ENCODE measurements at places on chromosomes 3 and 15.

DNA sequence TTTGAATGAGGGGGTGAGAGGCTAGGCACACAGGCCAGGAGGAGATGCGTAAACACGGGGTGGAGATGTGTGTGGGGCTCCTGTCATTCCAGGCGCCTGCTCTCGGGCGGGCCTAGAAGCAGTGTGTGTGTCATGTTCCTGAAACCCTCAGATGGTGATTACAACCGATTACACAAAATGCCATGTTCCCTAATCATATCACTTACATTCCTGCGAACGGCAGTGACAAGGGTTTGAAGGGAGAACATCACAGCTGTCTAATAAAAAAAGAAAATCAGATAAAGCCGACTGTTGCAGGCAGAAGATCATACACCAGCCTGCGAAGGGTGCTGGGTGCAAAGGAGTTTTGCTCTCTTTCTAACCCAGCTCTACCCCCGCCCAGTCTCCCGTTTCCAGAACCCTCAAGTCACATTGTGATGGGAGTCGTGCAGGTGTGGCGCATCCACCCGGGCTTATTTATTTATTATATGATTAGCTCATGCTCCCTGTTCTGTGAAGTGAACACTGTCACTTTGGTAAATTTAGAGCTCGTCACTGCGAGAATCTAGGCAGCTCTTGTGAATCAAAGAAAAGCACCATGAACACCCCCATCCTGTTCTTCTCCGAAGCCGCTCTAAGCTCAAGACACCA is 140.3 kb downstream of the NR2F2 start:
- no peak for DNase-seq

GRCh38 chr3:31241533-31241932 is 291.2 kb upstream of the STT3B start:
- no peak for DNase-seq

- DNase-seq, result no peak
These were observed 11.3 kb upstream of the STT3B start for GRCh38 chr3:31521468-31521867.

DNA sequence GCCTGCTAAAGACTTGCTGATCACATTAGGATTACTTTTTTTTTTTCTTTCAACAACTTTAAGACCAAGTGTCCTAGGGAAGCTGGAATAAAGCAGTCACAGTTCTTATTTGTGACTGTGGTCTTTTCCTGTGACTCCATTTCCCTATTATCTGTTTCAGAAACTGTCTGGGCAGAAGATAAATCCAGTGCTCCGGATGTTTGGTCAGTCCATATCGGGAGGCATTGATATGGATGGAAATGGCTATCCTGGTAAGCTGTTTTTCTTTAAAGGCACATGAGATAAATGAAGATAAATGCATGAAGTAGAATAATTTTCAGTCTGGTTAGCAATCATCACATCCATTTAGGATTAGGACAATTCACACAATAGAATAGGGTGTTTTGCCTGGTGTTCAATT is 338.3 kb upstream of the CTDSPL start:
- no peak for DNase-seq

DNA sequence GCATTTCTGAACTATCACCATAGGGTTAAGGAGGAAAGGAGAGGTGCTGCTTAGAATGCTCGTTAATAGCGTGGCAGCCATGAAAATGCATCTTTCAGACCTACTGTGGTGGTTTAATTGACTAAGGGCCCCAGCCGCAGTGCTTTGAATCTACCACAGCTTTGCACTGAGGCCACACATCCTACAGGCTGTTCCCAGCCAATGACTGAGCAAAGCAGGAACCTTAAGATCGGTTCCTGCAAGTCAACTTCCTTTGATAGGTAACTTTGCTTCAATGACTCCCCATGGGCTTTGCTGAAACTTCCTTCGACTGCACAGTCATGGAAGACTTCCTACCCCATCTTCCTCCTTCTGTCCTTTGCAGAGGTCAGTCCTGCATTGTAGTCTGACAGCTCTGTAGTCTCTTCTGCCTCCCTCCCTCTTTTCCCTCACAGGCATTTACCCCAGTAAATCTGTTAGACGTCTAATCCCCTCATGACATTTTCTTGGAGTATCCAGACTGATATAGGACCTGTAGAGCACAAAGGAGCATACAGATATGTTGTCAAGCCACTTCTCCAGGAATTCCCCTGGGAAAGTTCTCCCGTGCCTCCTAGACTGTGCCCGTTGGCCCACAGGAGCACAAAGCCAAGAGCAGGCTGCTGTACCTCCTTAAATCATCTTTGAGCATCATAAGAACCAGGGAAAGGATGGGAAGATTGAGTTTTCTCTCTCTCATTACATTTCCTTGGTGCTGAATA is 2.6 kb upstream of the BCL2A1 start:
- DNase-seq, result no peak

DNA sequence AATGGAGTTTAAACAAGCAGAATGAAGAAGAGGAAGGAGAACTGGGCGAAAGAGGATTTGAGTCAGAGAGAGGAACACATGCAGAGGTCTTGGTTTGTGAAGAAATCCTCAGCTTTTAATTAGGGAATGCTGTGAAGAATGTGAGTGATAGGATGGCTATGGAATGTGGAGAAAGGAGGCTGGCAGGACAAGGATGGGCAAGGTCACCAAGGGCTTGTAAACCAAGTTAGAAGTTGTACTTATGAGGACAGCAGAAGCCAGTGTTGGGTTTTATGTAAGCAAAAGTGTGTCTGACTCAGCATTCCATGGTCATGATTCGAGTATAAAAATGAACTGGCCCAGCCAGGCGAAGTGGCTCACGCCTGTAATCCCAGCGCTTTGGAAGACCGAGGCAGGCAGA is 60.0 kb upstream of the IL12A start:
- no peak for DNase-seq

GRCh38 chr15:66938114-66938830 is 127.1 kb upstream of the SMAD3 start:
- DNase-seq, result no peak

DNA sequence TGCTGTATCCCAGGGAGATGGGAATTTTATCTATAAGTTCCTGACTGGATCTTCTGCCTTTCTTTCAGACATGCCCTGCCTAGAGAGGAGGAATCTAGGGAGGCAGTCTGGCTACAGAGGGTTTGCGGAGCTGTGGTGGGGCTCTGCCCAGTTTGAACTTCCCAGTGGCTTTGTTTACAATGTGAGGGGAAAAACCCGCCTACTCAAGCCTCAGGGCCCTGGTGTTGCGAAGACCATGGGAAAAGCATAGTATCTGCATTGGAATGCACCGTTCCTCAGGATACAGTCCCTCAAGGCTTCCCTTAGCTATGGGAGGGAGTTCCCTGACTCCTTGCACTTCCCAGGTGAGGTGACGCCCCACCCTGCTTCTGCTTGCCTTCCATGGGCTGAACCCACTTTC is 168.7 kb downstream of the TMEM108 start:
- DNase-seq, result no peak

- no peak for DNase-seq
These were observed 29.5 kb downstream of the LINS1 start for GRCh38 chr15:100572362-100572983.

DNA sequence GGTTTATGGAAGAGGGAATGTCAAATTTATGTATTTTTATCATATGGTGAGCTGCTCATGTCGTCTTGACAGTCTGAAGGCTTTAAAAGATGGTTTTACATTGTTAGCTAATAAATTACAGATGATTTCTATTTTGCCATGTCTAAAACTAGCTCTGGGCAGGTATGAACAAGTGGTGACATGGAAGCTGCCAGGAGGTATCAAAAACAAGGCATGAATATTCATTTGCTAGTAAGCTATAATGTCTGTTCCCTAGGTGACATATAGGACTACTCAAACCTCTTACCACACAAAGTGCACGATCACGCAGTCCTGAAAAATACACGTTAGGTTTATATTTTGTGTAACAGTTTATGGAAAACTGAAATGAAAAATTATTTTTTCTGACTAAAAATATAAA is 34.8 kb downstream of the ST3GAL6 start:
- no peak for DNase-seq

- DNase-seq, result no peak
These were observed 67.6 kb downstream of the HES1 start for GRCh38 chr3:194203482-194204041.

DNA sequence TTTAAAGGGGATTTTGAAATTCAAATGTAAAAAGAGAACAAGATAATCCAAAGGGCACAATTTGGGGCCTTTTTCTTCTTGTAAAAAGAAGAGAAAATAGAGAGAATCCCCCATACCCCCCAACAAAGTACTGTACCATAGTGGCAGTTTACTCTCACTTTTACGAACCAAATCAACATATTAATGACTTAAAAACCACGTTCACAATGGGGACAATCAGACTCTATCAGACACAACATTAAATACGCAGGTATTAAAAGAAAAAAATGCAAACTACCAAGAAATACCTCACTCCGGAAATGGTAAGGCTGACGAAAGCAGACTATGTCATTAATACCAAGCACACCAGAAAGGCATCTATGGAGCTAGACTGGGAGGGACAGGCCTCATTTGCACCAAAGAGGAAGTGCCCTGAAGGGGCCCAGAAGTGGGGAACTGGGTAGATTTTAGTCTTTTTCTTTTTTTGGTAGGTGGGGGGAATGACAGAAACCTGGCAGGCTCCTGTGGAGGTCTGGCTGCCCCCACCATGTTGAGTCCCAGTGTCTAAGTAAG is 134.3 kb downstream of the TIGIT start:
- no peak for DNase-seq

- no peak for DNase-seq
These were observed 30.4 kb upstream of the CLK3 start for GRCh38 chr15:74585191-74585590.

DNA sequence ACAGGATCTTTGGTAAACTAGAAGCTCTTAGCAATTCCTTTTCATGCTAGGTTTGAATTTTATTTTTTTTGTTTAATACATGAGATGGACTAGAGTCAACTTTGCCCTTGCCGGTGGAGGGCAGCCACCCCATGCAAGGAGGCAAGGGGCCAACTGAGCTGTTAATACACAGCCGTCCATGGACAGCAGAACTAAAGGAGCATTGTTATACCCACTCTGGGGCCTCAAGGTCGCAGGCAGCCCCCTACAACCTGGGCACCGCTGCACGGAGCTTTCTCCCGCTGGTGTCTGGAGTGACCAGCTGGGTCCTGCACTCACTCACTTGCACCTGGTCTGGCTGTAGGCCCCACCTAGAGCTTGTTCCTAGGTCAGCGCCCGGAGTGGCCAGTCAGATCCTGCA is 47.9 kb upstream of the ACKR4 start:
- DNase-seq, result no peak

- DNase-seq, result no peak
These were observed 274.9 kb upstream of the RARB start for GRCh38 chr3:25153136-25153535.

DNA sequence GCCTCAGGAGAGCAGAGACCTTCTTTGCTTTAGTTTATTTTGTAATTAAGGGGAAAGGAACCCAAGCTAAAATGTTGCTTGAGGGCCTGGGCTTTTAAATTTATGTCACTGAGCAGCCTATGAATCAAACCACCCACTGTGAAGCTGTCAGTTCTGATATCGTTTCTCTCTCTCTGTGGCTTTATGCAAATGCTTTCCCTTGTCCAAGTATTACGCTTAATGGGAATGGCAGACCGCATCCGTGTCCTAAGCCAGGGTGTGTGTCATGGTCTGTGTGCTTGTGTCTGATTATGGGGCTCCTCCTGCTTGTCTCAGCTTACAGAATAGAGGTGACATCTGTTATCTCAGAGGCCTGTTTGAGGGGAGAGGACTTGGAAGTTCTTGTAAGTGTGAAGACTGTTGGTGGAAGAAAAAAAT is 82.4 kb downstream of the EBLN2 start:
- DNase-seq, result no peak

GRCh38 chr15:56036546-56037067 is 43.2 kb upstream of the NEDD4 start:
- no peak for DNase-seq

DNA sequence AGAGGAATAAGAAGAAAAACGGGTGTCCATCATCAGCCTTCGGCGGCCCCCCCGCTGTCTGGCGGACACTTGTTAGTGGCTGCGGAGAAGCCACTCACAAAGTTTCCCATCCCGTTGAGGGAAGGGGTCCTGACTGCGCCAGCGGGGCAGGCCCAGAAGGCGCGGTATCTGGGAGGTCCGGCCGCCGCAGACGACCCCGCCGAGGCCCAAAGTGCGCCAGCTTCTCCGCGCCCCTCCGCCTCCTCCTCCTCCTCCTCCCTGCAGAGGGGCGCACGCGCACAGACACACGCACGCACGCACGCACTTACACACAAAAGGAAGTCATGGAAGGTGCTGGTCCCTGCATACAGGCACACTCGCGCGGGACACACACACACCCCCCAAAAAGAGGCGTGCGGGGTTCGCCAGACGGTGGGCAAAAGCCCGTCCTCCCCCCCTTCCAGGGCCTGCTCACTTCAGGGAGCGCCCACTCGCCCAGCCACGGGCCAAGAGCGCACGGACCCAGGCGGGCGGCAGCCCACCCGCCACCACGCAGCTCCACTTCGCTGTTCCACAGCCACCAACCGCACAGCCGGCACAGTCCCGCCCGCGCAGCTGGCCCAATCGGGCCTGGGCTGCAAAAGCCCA is 18.0 kb downstream of the ZNF148 start:
- DNase-seq, result no peak

GRCh38 chr3:131794766-131795388 is 239.9 kb downstream of the CPNE4 start:
- peak; percentile 47 for DNase-seq

GRCh38 chr3:128297401-128298138 is 144.3 kb downstream of the EEFSEC start:
- no peak for DNase-seq

- DNase-seq, result no peak
These were observed 18.5 kb downstream of the MIX23 start for GRCh38 chr3:122364490-122364889.

GRCh38 chr3:126459763-126460127 is 15.9 kb downstream of the ZXDC start:
- DNase-seq, result no peak

DNA sequence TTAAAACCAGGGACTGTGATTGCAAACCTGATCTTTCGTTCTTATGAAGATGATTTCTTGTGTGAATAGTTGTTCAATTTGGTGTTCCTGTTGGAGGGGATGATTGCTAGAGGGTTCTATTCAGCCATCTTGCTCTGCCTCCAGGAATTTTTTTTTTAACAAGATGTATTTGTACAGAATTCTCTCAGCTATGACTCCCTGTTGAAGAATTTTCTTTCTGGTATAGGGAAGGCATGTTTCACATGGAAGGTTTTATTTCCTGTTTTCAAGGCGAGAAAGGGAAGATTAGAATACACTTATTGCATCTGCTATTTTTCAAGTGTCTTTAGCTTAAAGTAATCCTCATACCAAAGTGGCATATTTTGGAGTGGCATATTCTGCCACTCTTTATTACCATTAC is 5.6 kb upstream of the LRRC34 start:
- DNase-seq, result no peak

DNA sequence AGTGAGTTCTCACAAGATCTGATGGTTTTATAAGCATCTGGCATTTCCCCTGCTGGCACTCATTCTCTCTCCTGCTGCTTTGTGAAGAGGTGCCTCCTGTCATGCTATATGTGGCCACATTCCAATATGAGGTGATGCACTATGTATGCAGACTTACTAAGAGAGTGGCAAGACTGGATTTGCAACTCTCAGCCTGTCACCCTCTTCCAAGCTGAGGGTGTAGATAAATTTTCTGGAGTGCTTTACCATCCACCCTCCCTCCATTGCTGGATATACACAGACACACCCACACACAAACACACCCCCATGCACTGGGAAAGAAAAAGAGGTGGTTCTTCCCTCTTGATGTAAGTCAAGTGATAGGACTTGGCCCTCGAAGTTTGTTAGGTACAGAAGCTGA is 30.2 kb upstream of the CHMP2B start:
- DNase-seq, result no peak

GRCh38 chr3:143661677-143662076 is 186.6 kb downstream of the SLC9A9 start:
- DNase-seq, result no peak

All from mesothelial cell of epicardium (in vitro differentiated cells).